ENCODE measurements at places on chromosomes 12 and 14.

GRCh38 chr12:23909551-23909950 lies 39.9 kb downstream of the SOX5 start:
- DNase-seq, result no peak

DNA sequence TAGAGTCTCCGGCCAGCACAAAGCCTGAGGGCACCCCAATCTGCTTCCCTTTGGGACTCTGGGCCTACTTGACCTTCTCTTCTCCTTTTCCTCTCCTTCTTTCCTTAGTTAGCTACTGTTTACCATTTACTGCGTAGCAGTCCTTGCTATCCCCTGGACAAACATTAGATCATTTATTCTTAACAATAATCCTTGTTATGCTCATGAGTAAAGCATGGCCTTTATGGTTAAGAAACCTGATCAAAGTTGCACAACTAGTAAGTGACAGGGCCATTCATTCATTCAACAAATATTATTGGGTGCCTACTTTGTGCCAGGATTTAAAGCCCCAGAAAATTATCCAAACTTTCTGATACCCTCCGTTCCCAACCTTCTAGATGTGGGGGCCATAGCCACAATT lies 3.2 kb upstream of the HDAC7 start:
- no peak for DNase-seq

DNA sequence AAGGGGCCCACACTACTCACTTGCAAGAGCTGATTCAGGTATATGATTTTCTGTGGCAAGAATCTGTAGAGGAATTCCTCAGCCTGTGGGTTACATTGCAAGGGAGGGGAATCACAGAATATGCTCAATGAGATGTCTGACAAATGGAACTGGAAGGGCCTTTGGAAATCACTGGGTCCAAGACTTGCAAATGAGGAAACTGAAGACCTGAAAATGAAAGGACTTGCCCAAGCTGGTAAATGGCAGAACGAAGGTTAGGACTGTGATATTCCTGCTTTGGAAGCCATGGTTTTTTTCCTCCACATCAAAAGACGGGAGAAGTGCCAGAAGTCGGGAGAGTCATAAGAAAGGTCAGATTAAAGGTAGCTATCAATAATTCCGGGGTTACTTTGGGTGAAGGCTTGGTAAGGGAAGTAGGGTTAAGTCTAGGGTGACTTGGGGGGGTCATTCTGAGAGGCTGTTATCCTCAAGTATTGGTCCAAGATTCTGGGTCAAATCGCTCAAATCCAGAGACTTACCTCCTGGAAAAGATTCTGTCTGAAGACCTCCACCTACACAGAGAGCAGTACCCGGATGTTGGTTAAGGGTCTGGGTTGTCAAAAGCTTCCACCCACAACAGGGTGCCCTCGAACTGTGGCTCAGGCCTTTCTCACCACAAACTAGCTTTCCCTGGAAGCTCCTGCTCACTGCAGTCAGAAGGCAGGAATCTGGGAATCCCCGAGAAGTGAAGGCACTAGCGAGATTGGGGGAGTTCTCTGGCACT lies 539 bp downstream of the PSME2 start:
- DNase-seq, result no peak

- DNase-seq, result no peak
Measured at GRCh38 chr14:88231603-88232002, 91.5 kb downstream of the KCNK10 start.

- DNase-seq, result peak; percentile 10
Measured at GRCh38 chr12:31589904-31590641, 863 bp downstream of the DENND5B start.

DNA sequence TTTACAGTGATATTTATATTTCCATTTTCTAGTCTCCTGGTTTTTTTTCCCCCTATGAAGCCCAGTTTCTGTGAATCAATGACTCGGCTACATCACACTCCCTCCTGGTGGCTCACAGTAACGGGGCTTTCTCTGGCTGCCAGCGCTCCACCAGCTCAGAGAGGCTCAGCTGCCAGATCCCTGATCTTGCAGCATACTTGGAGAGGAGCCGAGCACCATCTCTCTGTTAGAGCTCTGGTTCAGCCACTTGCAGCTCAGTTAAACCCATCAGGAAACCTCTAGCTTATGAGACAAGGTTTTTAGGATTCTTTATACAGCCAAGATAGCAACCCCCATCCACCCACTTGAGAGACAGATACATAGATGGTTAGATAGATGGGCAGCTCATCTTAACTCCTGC lies 74.6 kb downstream of the CIT start:
- DNase-seq, result no peak

DNA sequence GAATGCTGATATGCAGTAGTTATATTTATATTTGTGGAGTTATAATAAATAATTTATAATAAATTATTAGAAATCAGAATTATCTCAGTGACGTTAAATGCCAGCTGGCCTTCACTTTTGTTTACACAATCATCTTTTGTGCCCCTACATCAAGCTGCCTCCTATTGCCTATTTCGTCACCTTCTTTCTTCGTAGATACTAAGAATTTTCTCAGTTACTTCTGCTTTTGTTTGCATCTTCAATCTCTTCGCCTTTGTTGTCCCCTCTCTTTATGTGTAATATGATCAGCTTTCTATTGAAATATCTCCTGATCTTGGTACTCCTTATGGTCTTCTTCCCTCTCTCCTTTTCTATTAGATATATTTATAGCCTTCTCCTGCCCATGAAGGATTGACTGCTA lies 197.0 kb downstream of the ERC1 start:
- DNase-seq, result no peak

DNA sequence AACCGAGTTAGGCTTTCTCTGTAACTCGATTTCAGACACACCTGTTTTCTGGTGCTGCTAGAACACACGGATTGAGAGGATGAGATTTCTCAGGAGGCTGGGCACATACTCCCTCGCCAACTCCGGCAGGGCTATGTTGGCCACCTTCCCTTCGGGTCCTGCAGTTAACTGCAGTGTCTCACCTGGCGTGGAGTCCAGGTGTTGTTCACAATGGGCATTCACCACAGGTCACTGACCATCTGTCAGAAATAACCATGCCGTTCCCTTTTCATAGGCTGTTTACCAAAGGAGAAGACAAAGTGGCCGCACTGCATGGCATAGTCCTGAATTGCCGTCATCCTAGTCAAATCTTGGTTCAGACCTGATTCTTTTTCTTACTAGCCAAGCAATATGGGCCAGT lies 5.5 kb upstream of the KCNH3 start:
- DNase-seq, result no peak

GRCh38 chr12:75623631-75624154 lies 112.3 kb upstream of the KRR1 start:
- no peak for DNase-seq

GRCh38 chr12:69136931-69137613 lies 102.3 kb upstream of the CPSF6 start:
- no peak for DNase-seq

- no peak for DNase-seq
Measured at GRCh38 chr14:106657460-106657859, 1131.1 kb downstream of the TMEM121 start.

GRCh38 chr14:80483331-80483730 lies 272.0 kb upstream of the DIO2 start:
- DNase-seq, result no peak

DNA sequence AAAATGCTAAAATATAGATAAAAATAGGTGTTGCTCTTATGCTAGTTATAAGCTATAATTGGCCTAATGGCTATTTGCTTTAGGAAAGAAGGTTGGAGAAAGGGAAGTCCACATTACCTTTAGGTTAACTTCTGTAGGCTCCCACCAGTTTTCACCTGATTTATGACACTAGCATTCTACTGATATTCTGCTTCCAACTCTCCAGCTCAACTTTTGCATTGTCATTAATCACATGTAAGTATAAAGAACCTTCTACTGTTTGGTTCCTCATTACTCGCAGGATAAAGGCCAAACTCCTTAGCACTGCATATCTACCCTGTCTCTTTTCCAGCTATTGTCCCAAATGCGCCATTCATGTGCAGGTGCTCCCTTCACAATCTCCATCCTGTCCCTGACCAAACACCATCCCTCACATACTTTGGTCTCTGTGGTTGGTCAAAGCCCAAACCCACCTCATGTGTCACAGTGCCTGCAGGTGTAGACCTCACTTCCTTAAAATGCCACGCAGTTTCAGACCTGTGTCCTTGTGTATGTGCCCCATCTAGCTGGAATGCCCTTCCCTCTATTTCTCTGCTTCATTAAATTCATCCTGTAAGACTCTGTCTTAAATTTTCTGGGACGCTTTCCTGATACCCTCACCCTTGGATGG lies 3.3 kb downstream of the DDHD1 start:
- no peak for DNase-seq

DNA sequence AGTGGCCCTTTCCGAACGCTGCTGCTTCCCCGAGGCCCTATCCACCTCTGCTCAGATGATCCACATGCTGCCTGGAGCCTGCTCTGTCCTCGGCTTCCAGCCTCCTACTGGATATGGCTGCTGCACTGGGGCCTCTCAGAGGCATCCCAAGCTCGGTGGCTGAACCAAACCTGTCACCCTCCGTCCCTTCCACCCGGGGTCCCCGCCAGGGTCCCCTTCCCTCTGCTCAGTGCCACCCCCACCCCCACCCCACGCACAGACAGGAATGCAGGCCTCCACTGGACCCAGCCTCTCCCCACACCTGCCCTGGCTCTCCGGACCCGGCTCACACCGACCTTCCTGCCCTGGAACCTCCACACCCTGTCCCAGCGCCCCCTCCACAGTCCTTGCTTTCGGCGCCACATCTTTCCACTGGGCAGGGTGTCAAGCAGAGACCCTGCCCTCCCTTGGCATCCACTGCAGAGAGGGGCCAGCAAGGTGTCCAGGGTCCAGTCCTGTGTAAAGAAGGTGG lies 6.1 kb downstream of the CEP170B start:
- DNase-seq, result no peak

- no peak for DNase-seq
Measured at GRCh38 chr12:127596891-127597290, 670.1 kb upstream of the TMEM132C start.

DNA sequence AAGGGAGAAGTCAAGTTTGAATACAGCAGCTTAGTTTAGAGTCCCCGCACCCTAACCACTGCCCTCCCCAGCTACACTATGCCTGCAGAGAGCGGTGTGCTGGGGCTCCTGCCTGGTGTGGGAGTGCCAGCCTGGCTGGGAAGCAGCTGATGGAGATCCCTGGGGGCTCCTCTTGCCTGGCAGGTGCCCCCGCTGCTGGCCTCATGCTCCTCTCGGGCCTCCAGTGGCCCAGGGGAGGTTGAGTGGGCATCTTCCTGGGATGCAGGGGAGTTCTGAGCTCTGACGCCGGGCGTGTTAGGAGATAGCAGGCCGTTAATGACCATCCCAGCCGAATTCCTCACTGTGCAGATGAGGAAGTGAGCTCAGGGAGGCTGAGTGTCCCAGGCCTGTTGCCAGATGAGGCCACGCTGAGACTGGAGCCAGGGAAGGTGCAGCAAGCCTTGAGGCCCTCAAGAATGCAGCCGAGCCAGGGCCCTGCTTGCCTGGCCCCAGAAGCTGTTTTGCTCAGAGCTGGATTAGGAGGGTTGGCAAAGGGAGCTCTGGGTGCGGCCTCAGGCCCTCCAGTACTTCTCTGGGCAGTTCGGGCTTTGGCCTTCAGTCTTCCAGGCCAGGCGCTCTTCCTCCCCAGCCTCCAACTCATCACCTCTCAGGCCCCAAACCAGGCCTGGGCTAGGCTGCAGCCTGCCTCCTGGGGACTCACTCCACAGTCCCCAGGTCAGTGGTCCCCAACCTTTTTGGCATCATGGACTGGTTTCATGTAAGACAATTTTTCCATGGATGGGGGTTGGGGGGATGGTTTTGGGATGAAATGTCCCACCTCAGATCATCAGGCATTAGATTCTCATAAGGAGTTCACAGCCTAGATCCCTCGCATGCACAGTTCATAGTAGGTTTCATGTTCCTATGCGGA lies 6.6 kb upstream of the CYP46A1 start:
- DNase-seq, result no peak

GRCh38 chr14:76776428-76777251 lies 15.4 kb downstream of the VASH1 start:
- DNase-seq, result no peak

GRCh38 chr14:40248671-40249070 lies 816.4 kb upstream of the FBXO33 start:
- no peak for DNase-seq

GRCh38 chr12:75407683-75408082 lies 16.8 kb downstream of the GLIPR1L2 start:
- DNase-seq, result no peak

- peak; percentile 83 for DNase-seq
Measured at GRCh38 chr14:76918256-76918781, 92.1 kb downstream of the LRRC74A start.

GRCh38 chr14:68849416-68849815 lies 56.5 kb upstream of the ZFP36L1 start:
- DNase-seq, result no peak

DNA sequence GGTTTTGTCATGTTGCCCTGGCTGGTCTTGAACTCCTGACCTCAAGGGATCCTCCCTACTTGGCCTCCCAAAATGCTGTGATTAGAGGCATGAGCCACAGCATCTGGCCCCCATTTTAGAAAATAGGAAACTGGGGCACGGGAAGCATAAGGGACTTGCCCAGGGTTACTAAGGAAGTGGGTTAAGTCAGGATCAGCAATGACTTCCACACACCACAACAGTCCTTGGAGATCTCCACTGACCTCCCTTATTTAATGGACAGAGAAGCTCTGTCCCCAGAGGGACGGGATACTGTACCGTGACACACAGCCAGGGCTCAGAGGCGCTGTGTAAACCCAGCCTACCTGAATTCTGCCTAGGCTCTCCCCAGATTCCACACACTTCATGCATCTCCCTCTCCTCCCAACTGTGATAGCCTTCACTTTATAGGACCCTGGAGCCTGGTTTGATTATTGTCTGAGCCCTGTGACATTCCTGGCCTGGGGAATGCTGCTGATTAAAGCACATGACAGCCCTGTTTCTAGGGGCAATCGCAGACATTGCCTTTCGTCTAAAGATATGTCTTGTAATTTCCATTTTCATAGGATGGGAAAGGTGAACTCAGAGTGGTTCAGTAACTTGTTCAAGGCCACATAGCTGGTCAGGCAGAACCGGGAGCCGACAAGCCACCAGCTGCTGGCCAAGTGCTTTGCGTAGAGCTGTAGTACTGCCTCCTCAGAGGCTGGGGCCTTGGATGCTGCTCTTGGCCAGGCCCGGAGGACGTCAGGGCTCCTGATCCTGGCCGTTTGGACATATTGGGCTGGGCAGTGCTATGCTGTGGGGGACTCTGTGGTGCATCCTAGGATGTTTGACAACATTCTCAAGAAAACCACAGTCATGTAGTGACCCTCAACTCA lies 20.8 kb downstream of the SERPINA1 start:
- no peak for DNase-seq

DNA sequence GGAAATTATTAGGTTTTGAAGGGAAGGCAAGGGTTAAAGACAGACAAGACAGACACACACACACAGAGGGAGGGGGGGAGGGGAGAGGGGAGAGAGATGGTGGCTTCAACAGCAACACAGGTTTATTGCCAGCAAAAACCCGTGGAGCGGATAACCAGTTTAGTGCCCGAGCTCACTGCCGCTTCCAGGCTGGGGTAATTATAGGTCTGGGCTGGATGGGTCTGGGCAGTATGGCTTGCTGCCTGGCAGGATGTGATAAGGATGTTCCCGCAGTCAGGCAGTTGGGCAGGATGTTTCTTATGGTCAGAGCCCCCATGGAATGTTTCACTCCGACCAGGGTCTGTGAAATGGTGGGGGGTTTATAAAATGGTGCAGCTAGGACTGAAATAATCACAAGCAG lies 4.4 kb upstream of the TDRD9 start:
- DNase-seq, result no peak
